Left kidney (tissue), 8 donors: ENCODE measurements at places on chromosomes 12 and 14. TPM values are rescaled to one million over a fixed set of nuclear protein-coding genes. Genes with fewer than 3 reads are reported as not detected.
A peak's percentile ranks its signal among the peaks of the same experiment; 100 is the strongest.

OLR1 gene
- polyA plus RNA-seq = 1.3 TPM

DNA sequence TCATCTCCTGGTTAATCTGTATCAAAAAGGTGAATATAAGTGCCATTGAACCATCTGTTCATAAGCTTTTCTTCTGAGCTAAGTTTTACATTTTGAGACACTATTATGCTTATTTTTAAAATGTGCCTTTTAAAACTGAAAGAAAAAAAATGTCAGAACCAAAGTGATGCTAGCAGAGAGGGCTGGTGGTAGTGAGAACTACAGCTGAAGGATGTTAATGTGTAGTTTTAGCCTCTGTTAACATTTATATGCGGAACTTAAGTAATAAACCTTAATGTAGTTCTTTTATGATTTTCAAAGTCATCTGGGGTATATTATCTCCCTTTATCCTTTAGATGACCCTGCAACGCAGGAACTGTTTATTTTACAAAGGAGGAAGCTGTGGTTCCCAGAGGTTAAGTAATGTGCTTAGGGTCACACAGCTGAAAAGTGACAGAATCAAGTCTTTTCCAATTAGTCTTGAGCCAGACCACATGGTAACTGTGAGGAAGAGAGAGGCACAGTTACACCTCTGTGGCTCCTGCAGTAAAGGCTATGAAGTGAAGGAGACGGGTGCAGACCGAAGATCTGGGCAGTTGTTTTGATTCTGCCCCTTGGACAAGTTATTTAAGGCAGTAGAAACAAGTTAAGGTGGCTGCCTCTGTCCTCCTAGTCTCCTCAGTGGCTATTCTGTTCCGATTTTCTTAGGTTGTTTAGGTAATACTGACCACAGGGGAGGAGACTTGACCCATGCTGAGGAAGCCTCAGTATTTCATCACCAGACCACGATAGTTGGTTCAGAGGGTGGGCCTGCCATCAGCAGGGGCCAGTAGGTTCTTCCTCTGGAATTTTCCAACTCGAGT, 23.9 kb downstream of the GNG2 start:
- peak; percentile 58 for DNase-seq

DNA sequence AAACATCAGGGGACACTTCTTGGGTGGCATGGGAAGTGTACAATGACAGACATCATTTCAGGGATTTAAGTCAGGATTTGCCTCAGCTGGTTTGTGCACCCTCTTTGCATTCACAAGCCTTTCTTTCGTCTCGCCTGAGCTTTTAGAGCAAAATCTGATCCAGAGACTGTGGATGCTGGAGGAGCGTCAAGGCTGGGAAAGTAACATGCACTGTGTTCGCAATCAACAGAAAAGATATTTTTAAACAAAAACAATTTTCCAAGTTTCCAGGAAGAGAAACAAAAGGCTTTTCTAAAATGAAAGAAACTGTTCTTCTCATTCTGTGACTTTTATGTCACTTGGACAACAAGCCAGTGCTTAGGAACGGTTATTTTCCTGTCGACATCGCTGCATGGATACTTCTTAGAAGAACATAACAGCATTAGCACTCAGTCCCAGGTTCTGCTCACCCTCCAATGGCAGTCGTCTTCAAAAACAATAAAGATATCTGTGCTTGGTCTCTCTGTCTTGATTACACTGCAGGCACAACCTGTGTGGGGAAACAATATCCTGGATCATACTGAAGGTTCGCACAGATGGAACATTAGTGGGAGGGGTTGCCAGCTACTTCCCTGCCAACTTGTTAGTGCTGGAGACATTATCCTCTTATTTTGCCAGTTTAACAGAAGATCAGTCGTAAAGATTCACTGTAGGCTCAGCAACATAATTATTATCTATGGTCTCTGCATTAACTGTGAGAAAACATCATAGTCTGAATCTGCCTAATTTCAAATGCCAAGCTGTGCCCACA, 403.3 kb upstream of the ATP2B1 start:
- no peak for DNase-seq

- DNase-seq = no peak
These were observed 126.6 kb downstream of the BCAT1 start for GRCh38 chr12:24822121-24822899.

- DNase-seq = no peak
These were observed 110.8 kb upstream of the SRRM4 start for GRCh38 chr12:118870551-118870950.

GRCh38 chr12:52245962-52246569, 13.0 kb downstream of the KRT7 start:
- no peak for DNase-seq

GRCh38 chr14:101114726-101115515, 211.4 kb upstream of the RTL1 start:
- no peak for DNase-seq

DNA sequence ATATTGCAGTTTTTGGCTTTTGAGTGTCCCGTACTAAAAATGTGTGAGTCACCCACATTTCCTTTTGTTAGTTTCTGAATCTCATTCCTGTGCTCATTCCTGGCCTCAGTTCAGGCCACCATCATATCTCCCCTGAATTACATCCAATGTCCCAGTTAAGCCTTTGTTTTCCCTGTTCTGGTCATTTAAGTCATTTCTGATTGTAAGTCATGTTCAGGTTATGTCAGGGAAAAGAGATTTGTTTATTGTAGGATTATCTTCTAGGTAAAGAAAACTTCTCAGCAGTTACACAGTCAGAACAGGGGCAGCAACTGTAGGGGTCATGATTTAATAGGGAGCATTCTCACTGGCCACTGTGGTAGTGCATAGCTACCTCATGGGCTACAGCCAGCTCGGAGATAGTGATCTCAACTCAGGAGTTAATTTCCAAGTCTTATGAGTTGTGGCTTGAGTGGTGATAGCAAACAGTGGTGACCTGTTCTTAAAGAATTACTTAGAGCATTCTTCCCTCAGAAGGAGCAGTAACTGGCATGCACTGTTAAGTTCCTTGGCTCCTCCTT, 6.7 kb downstream of the DDX47 start:
- no peak for DNase-seq

DNA sequence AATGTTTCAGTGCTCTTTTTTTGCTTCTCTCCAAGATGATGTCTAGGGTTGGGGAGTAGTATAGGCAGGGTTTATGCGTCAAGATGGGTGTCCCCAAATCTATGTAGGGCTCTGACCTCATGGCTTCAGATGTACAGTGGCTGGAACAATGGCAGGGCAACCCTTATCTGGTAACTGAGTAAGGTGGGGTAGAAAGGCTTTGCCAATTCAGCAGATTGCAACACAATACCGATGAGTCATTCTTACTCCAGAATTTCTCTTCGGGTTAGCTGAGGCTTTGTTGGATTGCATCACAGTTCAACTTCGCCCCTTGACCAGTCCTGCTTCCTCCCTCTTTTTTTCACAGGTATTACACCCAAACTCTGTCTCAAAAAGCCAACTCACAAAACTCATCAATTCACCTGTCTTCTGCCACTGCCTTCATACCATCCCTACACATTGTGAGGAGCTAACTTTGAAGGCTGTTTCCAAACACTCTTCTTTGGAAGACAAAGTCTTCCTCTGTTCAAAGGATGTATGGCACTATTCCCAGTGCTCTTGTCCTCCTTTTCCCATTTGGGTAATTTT, 190.2 kb upstream of the CNOT2 start:
- no peak for DNase-seq

DNA sequence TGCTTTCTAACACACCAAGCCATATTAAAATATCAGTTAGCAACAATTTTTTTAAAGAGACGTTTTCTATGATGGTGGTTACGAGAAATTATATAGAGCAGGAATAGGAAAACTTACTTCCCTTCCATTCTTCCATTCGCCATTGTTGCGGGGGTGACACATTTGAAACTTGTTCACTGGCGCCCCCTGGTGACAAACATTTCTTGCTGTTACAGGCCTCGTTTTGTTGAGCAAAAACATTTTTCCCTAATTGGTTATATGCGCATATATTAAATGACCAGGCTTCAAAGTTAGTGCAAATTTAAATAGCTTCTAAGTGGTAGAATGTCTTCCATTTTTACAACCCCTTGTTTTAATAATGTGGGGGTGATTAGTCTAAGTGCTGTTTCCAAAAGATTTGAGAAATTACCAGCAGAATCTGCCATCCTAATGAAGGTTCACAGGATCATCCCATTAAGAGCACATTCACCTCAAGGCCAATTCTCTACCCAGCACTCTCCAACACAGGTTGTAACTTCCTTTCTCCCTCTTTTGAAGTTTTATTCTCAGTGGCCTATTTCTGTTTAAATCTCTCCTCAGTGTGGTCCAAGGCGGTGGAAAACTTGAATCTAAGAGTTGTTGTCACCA, 1124.7 kb downstream of the FLRT2 start:
- peak; percentile 19 for DNase-seq
